ENCODE measurements at places on chromosomes 3 and 15.

DNA sequence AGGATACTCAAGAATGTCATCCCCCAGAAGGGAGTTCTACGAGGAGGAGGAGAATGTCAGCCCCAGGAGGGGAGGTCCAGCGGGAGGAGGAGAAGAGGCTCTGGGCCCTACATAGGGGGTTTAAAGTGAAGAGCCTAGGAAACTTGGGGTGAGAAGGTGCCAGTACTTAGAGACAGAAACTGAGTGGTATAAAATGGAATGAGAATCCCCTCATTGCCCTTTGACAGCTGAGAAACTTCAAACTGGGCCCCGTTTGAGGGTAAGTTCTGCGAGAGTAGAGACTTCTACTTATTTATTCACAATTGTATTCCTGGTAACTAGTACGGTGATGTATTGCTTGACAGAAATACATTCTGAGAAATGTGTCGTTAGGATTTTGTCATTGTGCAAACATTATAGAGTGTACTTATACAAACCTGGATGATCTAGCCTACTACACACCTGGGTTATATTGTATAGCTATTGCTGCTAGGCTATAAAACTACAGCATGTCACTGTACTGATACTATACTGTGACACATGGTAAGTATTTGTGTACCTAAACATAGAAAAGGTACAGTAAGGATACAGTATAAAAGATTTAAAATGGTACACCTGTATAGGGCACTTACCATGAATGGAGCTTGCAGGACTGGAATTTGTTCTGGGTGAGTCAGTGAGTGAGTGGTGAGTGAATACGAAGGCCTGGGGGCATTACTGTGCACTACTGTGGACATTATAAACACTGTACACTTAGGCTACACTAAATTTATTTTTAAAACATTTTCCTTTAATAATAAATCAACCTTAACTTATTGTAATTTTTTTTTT is 62.0 kb downstream of the TSC22D2 start:
- DNase-seq = no peak

DNA sequence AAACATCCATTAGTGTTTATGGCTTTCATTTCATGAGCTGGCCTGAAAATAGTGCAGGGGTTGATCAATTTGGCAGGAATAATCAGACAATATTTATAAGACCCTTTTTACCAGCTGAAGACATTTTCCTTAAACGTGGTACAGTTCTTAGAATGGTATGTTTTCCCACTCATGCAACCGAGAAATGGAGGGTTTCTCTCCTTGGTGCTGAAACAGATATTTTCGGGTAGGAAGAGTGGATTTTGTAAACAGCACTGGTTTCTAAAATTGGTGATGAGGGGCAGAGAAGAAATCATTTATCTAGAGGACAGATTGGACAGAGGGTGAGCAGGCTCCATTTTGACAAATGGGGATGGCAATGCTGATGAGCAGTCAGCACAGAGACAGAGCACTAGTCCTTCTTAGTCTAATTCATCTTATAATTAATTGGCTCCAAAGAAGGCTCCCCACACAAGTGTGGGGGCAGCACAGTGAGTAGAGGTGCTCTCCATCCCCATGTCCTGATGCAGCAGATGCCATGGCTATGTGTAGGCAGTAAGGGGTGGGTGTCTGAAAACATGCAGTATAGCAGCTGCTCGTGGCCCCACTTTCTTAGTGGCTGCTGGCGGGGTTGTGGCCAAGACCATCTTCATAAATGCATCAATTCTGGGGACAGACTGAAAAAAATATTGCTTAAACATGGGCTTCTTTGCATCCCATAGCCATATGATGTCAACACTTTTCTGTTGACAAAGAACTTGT is 18.1 kb upstream of the SLC7A14 start:
- DNase-seq = no peak

GRCh38 chr3:133441867-133442270 is 42.0 kb downstream of the BFSP2 start:
- DNase-seq = no peak

- DNase-seq = no peak
These were observed 69.5 kb upstream of the GOLGA6B start for GRCh38 chr15:72585025-72585424.

GRCh38 chr3:5585085-5585484 is 397.6 kb downstream of the EDEM1 start:
- no peak for DNase-seq

DNA sequence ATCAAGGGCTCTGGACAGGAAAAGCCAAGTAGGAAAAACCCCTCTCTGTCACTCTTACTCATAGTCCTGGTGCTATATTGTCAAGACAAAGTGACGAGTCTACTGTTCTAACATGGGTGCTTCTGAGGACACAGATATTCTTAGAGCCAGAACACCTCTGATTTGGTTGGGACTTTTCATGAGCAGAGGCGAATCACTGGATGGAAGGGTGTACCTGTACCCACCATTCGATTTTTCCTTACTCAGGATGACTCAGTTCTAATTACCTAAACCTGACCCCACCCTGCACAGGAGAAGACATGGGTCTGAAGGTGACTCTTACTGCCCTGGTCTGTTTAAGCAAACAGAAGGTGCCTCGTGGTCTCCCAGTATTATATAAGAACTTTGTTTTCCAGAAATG is 58.5 kb downstream of the ABCC5 start:
- no peak for DNase-seq

GRCh38 chr15:74978503-74978902 is 16.9 kb upstream of the SCAMP5 start:
- DNase-seq = no peak

DNA sequence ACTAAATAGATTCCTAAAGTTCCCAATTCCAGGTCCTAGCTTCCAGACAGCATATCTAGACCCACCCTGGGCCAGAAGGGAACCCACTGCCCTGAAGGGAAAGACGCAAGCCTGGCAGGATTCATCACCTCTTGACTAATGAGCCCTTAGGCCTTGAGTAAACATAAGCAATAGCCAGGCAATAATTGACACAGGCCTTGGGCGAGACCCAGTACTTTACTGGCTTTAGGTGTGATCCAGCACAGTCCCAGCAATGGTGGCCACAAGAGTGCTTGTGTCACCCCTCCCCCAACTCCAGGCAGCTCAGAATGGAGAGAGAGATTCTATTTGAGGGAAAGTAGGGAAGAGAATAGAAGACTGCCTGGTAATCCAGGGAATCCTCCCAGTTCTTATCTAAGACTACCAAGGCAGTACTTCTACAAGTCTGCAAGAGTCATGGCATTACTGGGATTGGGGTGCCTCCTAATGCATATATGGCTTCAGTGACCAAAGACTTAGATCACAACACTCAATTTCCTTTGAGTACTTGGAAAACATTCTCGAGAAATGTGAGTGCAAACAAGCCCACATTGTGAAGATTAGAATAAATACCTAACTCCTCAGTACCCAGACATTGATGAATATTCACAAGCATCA is 30.4 kb upstream of the WWTR1 start:
- no peak for DNase-seq

GRCh38 chr15:50886611-50887345 is 21.7 kb upstream of the AP4E1 start:
- DNase-seq = no peak

DNA sequence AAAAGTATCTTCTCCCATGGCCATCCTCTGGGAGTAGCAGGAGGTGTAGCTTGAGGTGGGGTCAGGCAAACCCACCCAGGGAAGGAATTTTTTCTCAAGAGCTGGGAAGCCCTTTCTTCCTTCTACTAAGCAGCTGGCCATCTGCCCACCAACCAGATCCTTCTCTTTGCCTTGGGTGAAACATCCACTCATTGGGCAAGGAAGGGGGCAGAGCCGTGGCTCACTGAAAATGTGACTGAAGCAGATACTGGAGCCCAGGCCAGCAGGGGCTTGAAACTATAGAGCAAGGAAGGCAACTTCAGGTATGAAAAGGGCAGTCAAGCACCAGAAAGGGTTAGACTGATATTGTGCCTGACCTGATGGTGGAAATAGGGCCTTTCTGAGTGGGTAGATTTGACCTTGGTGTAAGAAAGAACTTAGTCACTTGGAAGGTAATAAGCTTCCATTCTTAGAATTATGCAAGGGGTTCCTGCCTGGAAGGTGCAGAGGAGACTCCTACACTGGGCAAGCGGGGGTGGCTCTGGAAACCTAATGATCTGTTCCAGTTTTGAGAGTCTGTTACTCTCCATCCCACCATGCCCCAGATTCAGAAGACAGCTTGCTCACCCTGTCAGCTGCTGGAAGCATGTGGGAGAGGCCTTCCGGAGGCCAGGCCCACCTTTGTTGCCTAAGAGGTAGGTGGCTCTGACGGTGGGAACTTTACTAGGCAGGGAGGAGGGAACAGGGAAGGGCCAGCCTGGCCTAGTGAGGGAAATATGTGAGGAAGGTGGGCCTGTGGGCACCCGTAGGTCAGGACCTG is 22.0 kb upstream of the PLA2G4E start:
- DNase-seq = no peak

DNA sequence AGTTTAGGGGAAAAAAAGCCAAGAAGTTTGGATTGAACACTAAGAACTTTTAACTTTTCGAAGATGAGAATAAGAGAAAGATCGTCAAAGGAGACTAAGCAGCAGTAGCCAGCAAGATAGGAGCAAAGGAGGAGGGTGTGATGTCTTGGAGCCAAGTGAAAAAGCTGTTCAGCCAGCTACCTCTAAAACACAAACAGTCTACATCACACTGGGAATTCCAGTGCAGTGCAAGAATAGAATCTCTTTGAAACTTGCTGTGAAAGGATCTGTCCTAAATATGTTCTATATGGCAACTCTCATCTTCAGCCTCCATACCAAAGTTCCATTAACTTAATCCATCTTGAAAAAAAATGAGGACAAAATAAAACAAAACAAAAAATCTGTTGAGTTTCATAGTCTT is 541.5 kb downstream of the MAGI1 start:
- no peak for DNase-seq

- no peak for DNase-seq
These were observed 31.1 kb upstream of the SMAD6 start for GRCh38 chr15:66670762-66671580.

DNA sequence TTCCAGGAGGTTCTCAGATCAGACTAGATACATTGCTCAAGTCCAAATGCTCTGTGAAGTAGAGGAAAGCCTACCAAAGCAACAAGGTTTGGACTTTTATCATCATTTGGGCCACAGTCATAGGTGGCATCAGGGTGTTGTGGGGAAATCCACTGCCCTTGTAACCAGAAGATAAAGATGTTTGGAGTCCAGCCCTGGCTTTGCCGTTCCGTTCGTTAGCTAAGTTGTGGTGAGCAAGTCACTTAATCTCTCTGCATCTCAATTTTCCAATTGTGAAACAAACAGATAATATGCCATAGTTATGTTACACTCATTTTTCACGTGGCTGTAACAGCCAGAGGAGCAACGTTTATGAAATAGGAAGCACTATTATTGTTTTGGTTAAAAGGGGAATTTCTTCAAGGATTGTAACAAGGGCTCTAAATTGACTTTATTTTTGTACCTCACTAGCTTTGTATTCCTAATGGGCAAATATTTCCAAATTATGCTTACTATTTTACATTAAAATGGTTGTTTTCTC is 125.6 kb downstream of the CD47 start:
- no peak for DNase-seq

DNA sequence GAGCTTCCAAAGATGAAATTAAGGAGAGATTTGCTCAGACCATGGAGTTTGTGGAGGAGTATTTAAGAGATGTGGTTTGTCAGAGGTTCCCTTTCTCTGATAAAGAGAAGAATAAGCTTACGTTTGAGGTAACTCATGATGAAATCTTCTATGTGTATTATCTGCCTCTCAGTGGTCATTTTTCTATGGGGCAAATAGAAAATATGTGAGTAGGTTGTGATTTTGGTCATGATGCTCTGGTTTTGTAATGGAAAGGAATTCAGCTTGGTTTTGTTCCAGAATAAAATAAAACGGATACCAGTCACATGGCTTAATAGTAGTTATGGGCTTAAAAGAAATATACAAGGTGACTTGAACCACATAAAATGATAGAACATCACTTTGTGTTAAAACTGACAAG is 181.1 kb downstream of the ITPR1 start:
- no peak for DNase-seq

- DNase-seq = no peak
These were observed 26.2 kb downstream of the SEC62 start for GRCh38 chr3:169992781-169993180.

DNA sequence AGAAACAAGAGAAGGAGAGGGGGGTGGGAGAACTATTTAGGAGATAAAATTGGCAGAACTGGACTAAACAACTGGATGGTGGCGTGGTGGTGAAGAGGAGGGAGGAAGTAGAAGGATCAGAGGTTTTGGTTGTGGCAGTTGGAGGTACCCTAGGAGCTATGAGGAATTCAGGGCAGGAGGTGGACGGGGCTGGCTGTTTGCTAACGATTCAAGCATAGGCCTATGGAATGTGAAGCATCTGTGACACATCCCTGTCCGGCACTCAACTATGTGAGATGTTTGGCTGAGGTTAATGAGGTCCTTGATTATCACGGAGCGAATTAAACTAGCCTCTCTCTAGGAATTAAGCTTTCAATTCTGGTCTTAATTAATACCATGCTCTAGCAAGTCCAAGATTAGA is 13.5 kb downstream of the TARS3 start:
- DNase-seq = peak; percentile 28

DNA sequence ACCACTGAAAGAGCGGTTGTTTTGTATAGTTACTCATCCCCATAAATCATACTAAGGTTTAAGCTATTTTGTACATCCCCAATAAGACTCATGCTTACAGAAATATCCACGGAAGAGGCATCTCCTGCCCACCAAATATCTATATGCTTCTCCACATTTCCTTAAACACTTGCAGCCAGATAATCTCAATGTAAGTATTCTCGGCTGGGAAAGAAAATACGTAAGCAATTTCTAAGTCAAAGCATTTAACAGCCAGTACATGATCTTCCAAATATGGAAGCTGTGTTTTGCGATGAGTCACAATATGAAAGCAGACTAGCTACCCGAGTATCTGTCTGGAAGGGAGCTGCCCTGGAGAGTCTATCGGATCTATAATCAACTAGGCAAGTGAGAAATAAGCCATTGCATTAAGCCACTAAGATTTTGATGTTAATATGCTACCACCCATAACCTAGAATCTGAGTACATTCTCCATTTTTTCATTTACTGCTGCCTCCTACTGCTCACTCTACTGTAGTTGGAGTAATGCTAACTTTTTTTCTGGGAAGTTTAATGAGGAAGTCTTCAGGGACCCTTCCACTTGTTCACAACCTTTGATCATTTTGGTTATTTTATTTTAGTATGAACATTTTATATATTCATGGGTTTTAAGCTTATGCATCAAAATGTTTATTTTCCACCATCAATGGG is 26.9 kb upstream of the ZMAT3 start:
- peak; percentile 24 for DNase-seq

DNA sequence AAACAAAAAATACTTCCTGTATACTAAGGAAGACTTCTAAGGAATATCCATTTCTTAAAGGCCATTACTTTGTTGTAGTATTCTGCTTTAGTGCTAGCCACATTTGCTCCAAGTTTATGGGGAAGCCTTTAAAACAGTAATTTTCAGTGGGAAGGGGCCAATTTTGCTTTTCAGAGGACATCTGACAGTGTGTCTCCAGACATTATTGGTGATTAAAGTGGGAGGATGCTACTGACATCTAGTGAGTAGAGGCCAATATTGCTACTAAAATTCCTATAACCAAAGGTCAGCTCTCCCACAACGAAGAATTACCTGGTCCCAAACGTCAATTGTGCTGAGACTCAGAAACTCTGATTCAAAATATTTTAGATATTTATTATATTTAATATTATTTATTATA is 24.8 kb downstream of the SLC28A2 start:
- DNase-seq = no peak

- DNase-seq = no peak
These were observed 53.3 kb downstream of the SLC6A6 start for GRCh38 chr3:14455571-14456317.

Measured in fibroblast of skin of left biceps (primary cell).